ENCODE measurements at places on chromosomes 3 and 15.

DNA sequence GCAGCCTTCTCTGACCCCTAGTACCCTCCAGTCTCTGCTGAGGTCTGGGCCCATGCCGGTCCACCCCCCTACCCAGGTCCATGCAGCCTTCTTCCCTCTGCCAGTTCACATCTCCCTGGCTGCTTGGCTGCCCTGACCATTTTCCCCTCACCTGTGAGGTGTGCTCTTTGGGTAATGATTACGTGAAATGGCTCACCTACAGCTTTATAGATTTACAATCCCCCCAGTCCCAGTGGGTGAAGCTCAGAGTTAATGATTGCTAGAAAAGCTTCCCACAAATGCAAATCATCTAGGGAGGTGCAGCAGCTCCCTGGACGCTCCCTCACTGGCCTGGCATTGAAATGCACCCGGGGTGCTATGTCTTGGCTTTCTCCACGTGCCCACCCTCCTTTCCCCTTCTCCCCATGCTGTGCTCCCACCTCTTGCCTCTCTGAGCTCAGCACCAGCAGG is 18.7 kb downstream of the PAQR5 start:
- DNase-seq, result no peak

GRCh38 chr3:53129344-53129743 is 891 bp downstream of the RFT1 start:
- DNase-seq, result no peak

- no peak for DNase-seq
Observed at GRCh38 chr15:56052395-56053045, 59.1 kb upstream of the NEDD4 start.

- DNase-seq, result no peak
Observed at GRCh38 chr3:108673988-108674661, 83.1 kb downstream of the RETNLB start.

DNA sequence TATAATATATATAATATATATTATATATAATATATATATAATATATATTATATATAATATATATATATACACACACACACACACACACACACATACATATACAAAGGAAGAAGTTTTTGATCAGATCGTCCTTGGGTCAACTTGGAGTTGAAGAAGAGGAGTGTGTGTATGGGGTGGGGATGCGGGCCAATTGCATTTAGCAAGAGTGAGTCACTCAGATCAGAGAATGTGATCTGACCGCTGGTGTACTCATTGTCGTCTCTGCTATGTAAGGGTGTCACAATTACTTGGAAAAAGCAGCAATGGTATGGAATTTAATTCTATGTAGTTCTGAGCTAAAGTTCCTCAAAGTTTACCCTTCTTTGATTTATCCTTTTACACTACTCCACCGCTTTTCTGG is 4.6 kb upstream of the VGLL3 start:
- DNase-seq, result no peak

GRCh38 chr3:72665701-72666446 is 182.4 kb downstream of the SHQ1 start:
- DNase-seq, result peak; percentile 40

DNA sequence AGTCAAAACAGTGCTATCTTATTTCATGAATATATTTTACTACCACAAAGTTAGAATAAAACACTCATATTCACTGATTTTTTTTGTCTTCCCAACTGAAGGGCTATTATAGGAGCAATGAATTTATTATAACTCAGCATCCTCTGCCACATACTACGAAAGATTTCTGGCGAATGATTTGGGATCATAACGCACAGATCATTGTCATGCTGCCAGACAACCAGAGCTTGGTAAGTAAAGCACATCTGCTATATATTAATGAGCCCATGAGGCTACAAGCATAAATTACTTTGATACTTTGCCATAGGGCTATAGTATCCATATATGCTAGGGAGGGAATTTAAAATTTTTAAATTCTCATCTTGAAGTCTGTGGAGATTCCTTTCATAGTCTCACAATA is 95.9 kb downstream of the FEZF2 start:
- no peak for DNase-seq

DNA sequence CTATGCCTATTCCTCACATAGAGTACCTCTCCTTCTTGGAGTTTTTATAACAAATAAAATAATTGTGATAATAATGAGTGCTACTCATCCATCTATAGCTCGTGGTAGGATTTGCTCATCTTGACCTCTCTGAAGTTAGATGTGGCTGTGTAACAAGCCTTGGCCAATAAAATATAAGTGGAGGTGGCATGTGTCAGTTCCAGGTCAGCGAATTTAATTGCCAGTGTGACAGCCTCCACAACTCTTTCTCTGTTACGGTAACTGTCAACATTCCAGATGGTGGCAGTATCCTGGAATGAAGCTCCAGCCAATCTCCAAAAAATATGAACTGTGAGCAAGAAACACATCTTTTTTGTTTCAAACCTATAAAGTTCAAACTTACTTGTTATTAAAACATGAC is 13.8 kb downstream of the CLRN1 start:
- DNase-seq, result no peak

DNA sequence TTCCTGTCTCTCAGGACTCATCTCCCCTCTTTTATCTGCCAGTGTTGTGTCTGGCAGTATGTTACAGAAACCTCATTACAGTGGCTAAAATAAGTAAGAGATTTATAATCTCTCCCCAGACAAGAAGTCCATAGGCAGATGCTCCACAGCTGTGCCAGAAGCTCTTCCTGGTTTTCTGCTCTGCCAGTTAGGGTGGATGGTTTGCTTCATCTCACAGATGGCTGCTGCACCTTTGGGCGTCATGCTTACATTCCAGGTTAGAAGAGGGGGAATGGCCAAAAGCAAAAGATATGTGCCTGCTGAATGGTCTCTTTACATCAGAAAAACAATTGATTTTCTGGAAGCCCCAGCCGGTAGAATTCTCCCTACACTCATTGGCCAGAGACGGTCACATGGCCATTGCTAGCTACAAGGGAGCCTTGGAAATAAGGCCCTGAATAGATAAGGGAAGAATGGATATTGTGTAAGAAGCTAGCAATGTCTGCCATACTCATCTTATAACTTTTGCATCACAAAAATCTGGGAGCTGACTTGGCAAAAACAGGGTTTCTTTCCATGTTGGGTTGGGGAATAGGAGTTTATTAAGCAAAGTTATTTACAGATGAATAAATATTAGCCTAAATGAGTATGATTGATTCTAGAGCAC is 91.1 kb downstream of the PDCD6IP start:
- DNase-seq, result no peak

DNA sequence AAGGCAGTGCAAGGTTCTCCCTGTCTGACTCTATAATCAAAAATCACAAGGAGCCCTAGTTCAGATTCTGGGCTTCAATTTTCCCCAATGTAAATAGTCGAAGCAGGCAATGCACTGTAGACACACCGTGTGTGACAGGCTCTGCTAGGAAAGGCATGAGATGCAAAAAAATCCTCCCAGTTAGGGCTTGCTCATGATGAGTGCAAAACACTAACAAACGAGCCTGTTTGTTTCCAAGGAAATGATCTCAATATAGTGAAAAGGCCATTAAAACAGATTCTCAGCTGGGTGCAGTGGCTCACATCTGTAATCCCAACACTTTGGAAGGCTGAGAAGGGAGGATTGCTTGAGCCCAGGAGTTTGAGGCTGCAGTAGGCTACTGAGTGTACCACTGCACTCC is 55.7 kb downstream of the UMPS start:
- no peak for DNase-seq

GRCh38 chr3:168362661-168363247 is 267.0 kb upstream of the GOLIM4 start:
- no peak for DNase-seq

GRCh38 chr15:42349186-42349585 is 10.1 kb upstream of the CAPN3 start:
- DNase-seq, result no peak

- DNase-seq, result no peak
Observed at GRCh38 chr3:172038798-172039435, 461 bp upstream of the FNDC3B start.

DNA sequence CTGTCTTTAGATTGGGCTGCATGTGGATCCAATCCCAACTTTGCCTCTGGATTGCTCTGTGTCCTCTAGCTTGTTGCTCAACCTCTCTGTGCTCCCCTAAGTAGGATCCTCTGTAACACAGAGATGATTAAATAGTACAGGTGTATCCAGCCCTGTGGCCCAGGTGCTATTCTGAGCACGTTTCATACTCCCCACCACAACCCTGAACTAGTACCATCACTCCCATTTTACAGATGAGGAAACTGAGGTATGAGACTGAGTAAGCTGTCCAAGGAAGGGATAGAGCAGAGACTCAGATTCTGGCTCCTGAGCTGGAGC is 7.2 kb downstream of the ISG20 start:
- DNase-seq, result no peak

GRCh38 chr3:166580561-166580960 is 743.3 kb upstream of the BCHE start:
- no peak for DNase-seq
